ENCODE measurements at places on chromosomes 12 and 14.

DNA sequence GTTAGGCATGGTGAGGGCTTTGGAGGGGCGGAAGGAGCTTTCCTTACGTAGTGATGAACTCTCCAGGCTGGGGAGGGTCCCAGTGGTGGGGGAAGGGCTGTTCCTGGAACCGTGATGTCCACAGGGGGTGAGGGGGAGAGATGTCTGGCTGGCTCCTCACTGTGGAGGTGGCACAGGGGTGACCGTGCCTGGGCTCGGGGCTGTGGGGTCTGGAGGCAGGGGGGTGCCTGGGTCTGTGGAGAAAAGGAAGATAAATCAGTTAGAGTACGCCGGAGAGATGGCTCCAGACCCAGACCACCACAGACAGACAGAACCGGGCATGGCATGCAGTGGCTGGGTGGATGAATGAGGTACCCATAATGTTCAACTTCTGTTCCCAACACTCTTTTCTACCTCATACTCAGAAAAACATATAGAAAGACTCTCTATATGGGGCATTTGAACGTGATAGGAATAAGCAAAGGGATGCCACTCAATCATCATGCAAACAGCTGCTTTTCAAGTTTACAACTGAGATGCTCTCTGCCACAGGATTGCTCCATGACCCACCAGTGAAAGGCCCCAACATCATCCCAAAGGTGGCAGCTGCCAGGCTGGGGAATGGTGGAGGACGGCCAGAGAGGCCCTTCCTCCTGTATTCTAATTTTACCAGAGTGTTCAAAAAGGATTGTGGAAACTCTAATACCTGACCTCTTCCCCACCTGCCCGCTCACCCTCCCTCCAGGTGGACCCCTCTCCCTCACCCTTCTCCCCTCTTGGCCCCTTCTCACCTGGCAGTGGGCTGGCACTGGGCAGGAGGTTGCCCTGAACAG is 5.6 kb downstream of the MYL6 start:
- no peak for DNase-seq

DNA sequence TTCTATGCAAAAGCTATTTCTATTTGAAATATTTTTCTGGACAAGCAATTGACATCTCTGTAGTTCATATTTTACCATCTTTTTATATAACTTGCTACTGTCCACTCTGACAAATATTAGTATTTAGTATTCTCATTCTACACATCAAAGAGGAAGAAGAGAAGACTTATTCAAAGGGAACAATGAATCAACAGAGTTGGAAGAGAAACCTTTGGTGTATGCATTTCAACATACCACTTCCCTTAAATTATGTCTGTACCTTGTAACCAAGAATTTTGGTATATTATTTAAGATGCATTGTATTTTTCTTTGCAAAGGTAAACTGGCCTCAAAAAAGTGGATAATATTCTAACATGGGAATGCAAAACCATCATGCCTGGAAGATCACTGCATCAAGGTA is 72.1 kb upstream of the DUSP6 start:
- DNase-seq = no peak

DNA sequence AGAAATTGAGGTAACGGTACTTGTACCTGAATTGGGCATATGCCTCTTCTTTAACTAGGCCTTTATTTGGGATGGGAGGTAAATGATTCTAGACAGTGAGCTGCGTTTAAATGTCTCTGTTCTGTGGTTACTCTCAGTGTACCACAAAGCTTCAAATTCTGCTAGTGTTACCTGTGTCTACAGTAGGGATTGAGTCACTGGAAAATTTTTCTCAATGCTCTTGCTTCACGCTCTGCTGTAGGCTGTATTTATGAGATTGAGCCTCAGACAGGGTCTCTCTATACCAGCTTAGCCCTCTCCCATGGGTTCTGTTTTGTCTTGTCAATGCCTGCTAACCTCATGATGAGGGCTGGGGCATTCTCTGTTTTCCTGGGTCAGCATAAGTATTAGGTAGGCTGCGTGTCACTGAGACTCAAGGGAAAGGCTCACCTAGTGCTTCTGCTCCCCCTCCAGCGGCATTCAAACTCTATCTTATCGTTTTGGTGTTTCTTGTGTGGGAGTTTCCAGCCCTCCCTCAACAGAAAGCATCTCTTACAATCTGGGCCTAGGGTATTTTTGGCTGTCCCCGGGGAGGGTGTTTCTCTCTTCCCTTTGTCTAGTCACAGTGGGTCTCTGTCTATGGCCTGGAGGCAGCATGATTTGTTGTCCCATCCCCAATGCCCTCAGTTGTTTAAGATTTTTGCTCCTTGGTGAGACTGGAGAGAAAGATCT is 285.8 kb downstream of the ADGRD1 start:
- DNase-seq = no peak

DNA sequence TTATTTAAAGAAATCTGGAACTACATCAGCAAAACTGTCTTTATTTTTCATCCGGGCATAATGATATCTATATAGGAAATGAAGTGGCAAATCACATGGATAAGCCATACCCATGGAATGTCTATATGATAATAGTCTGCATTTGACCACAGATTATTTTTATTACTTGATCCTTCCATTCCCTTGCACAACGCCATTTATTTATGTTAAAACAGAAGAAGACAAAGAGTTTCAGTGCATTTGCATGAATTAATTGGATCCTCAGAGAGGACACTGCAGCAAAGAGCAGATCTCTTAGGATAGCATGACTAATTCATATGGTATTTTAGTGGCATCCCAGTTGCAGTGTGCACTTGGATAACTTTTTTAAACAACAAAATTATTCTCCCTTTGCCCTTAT is 345.0 kb downstream of the CCDC91 start:
- no peak for DNase-seq

DNA sequence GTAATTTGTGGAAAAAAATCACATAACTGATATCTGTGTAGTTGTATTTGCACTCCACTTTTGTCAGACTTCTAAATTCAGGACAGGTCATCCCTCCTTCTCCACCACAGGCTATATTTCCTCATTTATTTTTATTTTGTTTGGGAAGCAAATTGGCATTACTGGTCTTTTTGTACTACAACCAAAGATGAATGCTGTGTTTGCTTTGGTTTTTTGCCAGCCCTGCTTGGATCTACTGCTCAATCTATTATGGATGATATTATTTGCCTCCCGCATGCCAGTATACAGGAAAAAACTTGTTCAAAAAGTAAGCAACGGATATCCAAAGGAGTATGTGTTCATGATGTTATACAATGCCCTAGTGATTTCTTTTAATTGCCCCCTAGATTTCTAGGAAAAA is 948.8 kb downstream of the TRHDE start:
- DNase-seq = no peak

DNA sequence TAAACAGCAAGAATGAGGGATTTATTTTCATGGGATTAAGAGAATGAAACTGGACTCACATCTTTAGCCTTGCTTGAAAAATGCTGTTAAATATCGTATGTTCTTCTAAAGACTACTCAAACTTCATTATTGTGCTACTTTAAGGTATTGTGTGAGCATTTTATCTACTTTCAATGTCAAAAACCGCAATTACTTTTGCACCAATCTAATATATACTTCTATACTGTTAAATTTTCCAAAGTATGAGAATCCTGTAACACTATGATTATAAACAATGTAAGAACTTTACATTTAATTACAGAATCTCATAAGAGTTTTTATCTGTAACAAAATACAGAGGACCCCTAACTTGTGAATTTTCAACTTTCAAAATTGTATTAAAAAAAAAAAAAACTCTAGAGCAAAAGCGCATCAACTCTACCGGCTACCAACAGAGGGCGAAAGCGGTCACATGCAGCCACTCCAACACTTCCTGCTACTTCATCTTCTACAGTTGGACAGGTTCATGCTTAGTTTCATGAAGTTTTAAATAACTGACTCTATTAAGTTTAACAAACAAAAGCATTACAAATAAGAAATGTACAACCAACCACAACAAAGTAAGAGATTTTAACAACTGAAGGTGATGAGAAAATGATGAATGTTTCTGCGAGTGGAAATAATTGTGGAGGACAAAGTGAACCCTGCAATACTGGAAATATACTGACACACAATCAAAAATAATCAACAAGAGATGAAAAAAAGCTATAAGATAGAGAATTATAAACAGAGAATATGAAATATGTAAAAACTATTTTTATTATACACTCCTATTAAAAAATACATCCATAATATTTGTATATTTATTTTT is 210.9 kb downstream of the MED13L start:
- peak; percentile 22 for DNase-seq

GRCh38 chr12:15411842-15412241 is 89.5 kb downstream of the PTPRO start:
- no peak for DNase-seq

- DNase-seq = no peak
These were observed 211.1 kb downstream of the ITPR2 start for GRCh38 chr12:26621932-26622331.

DNA sequence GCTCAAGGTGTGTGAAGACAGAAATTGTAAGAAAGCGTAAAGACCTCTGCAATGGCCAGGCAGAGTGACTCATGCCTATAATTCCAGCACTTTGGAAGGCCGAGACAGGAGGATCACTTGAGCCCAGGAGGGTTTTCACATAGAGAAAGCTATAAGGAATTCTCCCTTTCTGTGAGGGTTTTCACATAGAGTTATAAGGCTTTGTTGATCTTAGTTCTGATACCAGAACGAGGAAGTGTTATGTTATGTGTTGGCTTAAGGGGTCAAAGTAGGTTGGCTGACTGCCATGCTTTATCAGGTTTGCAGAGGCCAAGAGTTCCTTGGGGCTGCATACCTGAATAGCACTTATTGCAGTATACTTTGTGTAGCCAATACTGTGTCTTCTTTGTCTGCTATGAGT is 139.1 kb downstream of the ERC1 start:
- no peak for DNase-seq

DNA sequence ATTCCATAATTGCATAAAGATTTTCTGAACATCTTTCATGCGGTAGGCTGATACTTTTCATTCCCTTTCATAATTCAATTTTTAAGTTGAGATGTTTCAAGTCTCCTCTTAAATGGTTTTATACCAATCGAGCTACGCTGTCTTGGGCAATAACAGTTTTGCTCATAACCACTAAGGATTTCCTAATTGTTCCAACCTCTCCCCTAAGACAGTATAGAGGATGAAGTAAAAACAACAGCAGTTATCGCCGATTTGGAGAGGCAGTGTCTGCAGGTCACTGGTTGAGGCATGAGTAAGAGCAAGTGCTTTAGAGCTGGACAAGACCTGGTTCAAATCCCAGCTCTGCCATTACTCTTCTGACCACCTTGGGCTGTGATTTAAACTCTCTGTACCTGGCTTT is 6.9 kb upstream of the MED13L start:
- no peak for DNase-seq

DNA sequence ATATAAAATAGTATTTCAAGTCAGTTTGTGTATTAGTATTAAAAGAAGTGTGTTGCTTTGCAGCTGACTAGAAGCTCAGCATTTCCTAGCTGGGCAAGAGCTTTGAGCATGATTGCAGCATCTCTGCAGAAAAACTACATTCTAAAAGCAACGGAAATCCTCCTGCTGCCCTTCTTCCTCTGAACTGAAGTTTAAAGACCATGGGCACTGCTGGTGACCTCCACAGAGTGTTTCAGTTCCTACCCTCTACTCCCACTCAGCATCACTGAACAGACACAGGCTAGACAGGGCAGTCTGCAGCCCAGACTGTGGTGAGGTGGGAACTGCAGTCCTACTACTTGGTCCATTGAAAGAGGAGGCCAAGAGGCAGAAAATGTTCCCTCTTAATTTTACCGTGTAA is 59.0 kb downstream of the FAR2 start:
- no peak for DNase-seq

DNA sequence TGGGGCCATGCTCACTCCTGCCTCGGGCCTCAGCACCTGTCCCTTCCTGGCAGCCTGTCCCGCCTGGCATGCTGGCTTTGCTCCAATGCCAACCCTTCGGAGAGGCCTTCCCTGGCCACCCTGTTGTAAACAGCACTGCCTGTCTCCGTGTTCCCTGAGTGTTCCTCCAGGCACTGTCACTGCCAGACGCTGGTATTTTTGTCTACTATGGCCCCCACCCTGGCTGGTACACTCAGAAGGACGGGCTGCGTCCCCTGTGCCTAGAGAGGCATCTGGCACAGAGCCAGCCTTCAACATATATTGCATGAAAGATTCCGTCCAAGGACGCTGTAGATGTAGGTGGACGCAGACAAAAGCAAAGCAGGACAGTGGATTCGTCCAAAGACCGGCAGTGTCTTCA is 2.7 kb upstream of the ASPG start:
- no peak for DNase-seq

DNA sequence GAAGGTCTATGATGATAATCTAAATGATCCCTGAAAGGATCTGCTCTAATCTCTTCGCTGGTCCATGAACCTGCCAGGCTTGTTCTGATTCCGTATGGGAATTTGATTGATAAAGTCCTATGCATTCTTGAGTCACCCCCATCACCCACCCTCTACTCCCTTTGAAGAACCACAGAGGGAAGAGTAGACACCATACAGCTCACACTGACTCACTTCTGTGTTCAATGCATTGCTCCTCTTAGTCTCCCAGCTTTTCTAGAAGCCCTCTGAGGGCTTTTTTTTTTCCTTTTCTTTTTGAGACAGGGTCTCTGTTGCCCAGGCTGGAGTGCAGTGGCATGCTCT is 18.5 kb upstream of the GPRC5A start:
- DNase-seq = no peak

DNA sequence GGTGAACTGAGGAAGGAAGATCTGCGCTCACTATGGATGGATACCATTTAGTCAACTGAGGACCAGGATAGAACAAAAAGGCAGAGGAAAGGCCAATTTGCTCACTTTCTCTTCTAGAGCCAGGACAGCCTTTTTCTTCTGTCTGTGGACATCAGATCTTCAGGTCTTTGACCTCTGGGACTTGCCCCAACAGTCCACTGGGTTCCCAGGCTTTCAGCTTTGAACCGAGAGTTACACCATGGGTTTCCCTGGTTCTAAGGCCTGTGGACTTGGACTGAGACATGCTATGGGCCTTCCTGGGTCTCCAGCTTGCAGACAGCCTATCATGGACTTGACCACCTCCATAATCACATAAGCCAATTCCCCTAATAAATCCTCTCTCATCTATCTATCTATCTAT is 232.0 kb downstream of the IPO8 start:
- no peak for DNase-seq

Data from activated T-helper 1 cell treated with Interleukin-2 at 50 U/mL for 16 hours (primary cell).